ENCODE measurements at places on chromosomes 16 and 17.

- DNase-seq = peak; percentile 88
Observed at GRCh38 chr17:58337600-58338453, 9.2 kb upstream of the TSPOAP1 start.

- peak; percentile 75 for DNase-seq
Observed at GRCh38 chr17:4710693-4711634, 532 bp downstream of the ARRB2 start.

- no peak for DNase-seq
Observed at GRCh38 chr17:81076141-81076679, 41.3 kb downstream of the BAIAP2 start.

- no peak for DNase-seq
Observed at GRCh38 chr17:82281076-82281475, 7.6 kb upstream of the CSNK1D start.

DNA sequence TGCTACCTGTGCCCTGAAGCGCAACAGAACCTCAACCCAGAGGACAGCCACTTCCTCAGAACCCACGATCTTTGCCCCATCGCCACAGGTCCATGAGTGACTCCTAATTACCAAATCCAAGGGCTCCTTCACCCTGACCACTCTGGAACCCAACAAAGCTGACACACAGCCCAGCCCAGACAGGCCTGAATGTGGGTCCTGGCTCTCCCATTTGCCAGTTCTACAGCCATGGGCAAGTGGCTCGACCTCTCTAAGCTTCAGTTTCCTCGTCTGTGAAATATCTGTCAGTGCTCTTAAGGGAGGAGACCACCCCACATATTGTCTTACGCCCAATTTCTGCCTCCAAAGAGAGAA lies 18.0 kb upstream of the ENDOV start:
- DNase-seq = no peak

- DNase-seq = no peak
Observed at GRCh38 chr17:66150708-66151107, 41.2 kb downstream of the CEP112 start.

GRCh38 chr17:4304417-4305027 lies 40.7 kb upstream of the ANKFY1 start:
- DNase-seq = peak; percentile 20

- no peak for DNase-seq
Observed at GRCh38 chr17:63120406-63120805, 154.4 kb downstream of the TANC2 start.

GRCh38 chr16:8589057-8589899 lies 1.0 kb downstream of the TMEM114 start:
- DNase-seq = no peak

- no peak for DNase-seq
Observed at GRCh38 chr16:54231919-54232318, 54.7 kb downstream of the IRX3 start.

DNA sequence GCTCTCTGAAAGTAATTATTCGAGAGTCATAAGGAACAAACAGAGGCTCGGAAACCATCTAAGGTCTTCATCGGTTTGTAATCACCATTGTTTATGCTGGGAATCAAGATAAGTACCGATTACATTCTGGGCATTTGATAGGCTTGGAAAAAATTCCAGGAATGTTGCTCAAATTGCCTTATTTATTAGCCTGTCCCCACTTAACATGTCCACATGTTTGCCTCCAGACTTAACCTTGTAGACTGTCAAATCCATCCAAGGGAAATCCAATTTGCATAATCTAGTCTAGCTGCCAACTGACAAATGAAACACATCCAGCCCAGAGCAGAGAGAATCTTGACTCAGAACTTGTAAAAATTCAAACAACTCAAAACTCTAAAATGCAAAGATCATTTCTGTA lies 51.3 kb upstream of the TMC5 start:
- no peak for DNase-seq

DNA sequence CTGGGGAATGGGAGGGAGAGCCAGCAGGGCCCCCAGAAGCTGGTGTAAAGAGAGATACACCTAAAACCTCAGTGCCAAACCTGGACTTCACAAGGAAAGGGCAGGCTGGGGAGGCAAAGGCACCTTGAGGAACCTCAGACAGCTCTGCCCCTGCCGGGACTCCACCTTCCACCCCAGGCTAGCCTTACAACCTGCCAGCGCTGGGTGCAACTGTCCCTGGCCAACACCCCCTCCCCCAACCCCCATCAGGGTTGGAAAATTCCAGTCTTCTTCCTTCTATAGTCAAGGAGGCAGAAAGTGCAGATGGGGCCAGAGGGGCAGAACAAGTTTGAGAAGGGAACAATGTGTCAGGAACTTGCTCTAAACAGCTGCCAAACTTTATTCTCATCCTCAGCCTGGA lies 2.2 kb downstream of the YBX2 start:
- no peak for DNase-seq

DNA sequence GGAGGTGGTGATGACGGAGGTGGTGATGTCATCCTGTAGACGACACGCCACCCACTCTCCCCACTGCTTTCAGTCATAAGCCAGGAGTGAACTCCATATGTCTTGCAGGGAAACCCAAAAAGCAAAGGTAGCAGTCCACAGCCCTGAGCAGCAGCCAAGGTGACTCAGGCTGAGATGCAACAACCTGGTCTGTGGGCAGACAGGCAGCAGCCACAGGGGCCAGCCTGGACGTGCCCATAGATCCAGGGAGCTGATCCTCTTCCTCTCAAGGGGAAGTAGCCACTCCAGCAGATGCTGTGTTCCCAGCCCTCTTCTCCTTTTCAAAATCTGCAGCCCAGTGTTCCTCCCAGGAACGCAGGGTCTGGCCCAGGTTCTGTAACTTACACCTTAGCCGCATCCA lies 17.3 kb upstream of the CIITA start:
- no peak for DNase-seq

DNA sequence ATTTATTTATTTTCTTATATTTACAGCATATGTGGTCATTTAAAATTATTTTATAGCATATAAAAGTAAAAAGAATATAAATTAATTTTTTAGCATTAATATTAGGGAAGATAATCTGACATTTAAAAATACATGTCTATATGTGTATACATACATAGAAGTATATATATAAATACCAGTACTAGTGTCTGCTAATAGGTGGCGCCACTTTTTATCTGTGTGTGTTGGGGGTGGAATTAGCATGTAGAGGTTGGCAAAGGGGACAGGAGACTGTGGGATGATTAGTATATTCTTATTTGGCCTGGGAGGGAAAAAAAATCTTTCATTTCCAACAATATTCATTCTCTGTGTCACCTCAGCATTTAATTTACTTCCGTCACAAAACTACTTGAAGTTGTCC lies 359.1 kb downstream of the WWOX start:
- no peak for DNase-seq

DNA sequence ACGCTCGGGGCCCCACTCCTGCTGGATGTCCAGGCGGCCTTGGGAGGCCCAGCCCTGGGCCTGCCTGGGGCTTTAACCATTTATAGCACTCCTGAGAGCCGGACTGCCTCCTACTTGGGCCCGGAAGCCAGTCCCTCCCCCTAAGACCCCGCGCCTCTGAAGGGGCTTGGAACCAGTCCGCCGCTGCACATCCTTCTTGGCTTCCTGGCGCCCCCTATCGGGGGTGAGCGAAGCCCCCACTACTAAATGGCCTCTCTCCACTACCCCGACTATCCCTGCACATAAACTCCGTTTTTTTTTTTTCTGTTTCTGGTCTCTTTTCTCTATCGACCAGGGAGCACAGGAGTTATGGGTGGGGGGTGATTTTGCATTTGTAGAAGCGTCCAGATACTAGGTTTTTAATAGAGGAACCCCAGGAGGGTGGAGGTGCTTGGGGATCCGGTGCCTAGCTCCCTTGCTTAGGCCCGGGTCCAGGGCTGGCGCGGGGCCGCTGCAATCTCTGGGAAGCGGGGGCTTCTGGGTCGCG lies 633 bp upstream of the NOL3 start:
- DNase-seq = no peak
